ENCODE measurements at places on chromosomes 5 and 9.
A peak's percentile ranks its signal among the peaks of the same experiment; 100 is the strongest.

GRCh38 chr9:115411516-115411915 is 293.6 kb upstream of the TNC start:
- no peak for DNase-seq

DNA sequence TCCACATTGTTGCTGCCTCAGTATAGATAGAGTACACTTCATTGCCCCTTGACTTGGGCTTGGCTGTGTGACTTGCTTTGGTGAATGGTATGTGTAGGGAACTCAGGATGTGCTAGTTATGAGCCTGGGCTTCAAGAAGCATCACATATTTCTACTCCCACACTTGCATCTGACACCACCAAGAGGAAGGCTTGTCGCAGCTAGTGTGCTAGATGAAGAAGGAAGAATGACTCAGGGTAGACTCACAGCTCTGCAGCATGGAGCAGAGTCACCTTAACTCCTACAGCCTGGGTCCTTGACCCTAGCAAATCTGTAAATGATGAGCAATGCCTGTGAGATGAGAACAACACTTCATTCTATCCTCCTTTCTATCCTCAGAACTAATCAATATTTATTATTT is 261.8 kb downstream of the ASTN2 start:
- DNase-seq: no peak

DNA sequence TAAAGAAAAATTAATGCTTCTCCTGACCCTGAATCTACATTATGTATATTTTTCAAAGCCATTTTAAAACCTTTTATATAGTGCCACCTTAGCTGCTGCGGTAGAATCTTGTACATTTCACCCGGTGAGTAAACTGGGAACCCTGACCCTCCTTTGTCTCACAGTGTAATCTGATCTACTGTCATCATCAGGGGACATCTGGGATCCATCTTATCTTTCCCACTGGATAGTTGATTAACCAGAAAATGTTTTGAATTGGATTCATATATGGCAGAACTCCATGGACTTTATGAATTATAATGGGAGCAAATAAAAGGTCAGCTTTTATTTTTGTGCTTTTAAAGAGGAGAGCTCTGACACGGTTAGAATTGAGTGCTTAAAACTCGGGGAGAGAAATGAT is 95.0 kb downstream of the ADAMTSL1 start:
- DNase-seq: no peak

DNA sequence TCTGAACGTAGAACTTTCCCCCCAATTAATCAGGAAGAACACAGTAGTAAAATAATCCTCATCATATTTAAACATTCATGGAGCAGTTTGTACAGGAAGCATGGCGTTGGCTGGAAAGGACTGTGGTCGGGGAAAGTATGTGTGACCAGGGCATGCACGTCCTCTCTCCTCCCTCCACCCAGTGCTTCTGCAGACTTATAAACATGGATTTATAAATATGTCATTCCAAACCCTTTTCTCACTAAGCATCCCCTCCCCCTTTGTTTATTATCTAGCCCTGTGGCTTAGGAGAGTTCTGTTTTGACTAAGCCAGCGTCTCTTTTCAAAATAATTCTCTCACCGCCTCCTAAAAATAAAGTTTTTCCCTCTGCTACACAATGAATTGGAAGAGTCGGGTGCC is 70.4 kb upstream of the DAP start:
- DNase-seq: peak; percentile 89

- DNase-seq: peak; percentile 34
Measured at GRCh38 chr5:84287951-84288350, 96.7 kb downstream of the EDIL3 start.

GRCh38 chr5:160023908-160024630 is 15.1 kb downstream of the TTC1 start:
- DNase-seq: no peak

DNA sequence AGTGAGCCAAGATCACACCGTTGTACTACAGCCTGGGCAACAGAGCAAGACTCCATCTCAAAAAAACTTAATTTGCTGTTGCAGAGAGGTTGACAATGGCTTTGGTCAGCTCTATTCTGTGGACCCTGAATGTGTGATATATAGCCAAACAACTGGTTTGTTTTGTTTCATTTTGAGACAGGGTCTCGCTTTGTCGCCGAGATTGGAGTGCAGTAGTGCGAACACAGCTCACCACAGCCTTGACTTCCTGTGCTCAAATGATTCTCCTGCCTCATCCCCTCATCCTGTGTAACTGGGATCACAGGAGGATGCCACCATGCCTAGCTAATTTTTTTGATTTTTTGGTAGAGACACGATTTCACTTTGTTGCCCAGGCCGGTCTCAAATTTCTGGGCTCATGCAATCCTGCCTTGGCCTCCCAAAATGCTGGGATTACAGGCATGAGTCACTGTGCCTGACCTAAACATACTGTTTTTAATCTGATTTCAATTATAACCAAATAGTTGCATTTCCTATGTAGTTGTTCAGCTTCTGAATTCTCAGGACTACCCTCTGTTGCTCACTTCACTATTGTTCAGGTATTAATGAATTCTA is 9.8 kb downstream of the RNF183 start:
- no peak for DNase-seq

DNA sequence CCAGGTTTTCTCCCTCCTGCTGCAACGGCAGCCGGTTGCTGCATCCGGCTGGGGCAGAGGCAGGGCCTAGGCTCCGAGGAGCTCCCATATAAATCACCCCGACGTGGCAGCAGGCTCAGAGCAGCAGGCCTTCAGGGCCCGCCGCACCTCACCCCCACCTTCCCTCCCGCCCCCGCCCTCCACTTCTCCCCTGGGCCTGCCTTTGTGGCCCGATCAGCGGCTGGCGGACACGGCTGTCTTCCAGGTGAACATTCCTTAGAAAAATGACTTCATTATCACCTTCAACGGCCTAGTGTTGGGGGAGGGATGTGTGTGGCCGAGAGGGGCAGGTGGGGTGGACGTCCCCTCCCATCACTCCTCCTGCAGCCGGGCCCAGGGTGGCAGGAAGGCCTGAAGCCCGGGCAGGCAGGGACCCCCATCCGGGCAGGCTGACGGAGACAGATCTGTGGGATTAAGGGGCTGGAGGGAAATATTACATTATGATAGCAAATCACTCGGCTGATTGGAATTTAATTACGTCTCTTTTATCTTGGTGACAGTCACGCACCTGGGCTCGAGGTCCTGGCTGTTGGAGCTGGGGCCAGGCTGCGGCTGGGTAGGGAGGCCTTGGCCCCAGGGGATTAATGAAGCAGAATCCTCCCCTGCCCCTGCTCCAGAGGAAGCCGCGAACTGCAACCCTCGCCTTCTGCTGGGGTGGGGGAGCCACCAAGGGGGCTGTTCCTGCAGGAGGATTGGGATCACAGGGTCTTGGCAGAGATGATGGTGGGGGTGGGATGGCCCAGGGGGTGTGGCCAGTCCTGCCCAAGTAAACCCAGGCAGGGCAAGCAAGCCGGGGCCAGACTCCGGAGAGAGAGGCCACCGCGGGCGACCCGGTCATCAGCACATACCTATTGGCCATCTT is 38.4 kb upstream of the RXRA start:
- no peak for DNase-seq

GRCh38 chr5:27341342-27341741 is 303.0 kb upstream of the CDH9 start:
- DNase-seq: no peak

DNA sequence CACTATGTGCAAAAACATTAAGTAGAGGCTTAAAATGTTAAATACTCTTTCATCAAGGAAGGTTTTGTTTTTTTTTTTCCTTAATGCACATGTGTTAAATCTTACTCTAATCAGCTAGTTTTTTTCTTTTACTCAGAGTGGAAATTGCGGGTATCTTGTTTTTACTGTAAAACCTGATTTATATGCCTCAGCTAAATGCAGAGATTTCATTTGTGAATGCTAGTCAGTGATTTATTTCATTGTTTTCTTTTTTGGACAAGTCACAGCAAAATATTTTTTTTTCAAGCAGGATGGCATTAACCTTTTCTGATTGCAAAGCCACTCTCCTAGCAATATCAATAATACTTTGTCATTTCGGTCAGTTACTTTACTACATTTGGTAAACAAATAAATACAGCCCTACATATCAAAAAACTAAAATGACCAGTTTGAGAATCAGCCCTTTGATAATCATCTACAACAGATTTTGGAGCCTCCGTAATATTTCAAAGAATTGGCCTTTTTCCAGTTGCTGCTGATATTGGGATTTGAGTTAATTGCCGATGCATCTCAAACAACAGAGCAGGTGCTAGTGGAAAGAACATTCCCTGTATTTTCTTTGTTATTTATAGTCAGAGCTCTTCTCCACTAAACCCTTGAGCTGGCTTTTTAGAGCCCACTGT is 579.2 kb upstream of the ZNF608 start:
- no peak for DNase-seq

DNA sequence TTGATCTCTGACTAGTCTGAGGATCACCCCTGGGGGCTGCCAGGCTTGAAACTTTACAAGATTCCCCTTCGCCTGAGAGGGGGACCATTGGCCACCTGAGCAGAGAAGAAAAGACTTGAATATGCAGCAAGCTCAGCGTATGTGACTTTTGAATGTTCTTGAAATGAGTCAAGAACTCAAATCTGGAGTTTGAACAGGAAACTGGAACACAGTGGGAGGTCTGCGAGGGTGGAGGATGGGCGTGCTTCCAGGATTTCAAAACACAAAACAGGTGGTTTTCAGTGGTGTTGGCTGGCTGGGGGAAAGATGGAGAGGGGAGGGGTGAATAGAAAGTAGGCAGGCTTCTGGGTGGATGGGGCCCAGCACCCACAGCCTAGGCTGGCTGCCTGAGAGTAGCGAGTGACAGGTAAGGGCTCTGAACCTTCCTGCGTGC is 40.6 kb downstream of the TMEM174 start:
- DNase-seq: peak; percentile 58

- no peak for DNase-seq
Measured at GRCh38 chr9:84709056-84709455, 39.5 kb downstream of the NTRK2 start.

DNA sequence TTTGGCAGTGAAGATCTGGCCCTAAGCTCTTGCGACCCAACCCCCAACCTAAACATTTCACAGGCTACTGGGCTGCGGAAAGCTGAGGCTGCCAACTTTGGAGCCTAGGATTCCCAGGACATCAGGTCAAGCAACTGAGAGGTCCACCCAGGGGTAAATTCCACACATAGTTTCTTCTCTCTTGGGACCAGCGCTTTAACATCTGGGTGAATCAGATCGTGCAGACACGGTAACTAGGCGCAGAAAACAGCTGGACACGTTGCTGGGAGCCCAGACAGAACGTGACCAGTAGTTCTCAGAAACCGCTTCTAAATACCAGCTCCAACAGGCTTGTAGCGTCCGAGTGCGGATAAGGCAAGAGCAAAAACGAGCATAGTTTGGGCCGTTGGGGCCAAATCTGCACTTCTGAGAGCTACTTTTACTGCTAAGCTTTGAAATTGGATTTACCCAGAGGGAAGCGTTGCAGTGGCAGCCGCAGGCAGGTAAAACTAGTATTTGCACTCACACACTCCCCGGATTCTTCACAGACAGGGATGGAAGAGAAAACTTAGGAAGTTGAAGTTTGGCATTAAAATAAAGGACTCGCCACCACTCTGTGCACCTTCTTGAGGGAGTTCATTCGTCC is 11.8 kb downstream of the ITGA1 start:
- peak; percentile 78 for DNase-seq

GRCh38 chr5:54450542-54450941 is 5.0 kb upstream of the HSPB3 start:
- no peak for DNase-seq

DNA sequence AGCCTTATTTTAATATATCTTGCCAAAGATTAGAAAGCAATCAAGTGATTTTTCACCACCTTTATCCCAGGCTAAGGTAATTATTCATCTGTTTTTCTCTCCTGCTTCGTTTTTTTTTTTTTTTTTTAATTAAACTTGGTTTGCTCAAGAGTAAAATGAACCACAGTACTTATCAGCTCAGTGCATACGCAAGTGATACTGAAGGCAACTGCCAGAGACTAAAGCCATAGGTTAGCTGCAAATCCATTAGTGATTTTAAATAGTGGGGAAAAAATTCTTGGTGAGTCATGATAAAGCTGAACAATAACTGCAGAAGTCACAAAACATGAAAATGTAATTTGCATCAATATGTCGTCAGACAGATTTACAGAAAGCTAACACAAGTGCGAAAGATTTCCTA is 829.1 kb downstream of the PTPRD start:
- DNase-seq: no peak

GRCh38 chr5:108830705-108831276 is 83.1 kb downstream of the FER start:
- no peak for DNase-seq

DNA sequence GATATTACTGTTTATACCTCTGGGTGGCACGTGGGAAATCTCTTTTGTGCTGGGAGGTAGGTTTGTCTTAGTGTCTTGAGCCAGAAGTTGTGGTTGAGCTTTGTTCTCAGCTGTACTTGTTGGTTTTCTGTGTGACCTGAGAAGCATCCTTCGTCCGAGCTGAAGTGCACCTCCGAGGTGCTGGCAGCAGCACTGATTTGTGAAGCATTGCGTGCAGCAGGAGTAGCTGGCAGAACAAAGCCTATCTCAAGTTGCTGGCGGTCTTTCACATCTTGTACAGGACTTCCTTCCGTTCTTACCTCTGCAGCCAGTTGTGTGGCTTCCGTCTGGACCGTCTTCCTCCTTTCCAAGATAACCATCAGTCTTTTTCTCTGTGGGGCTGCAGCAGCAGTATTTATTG is 4.3 kb downstream of the PRRC2B start:
- DNase-seq: no peak

DNA sequence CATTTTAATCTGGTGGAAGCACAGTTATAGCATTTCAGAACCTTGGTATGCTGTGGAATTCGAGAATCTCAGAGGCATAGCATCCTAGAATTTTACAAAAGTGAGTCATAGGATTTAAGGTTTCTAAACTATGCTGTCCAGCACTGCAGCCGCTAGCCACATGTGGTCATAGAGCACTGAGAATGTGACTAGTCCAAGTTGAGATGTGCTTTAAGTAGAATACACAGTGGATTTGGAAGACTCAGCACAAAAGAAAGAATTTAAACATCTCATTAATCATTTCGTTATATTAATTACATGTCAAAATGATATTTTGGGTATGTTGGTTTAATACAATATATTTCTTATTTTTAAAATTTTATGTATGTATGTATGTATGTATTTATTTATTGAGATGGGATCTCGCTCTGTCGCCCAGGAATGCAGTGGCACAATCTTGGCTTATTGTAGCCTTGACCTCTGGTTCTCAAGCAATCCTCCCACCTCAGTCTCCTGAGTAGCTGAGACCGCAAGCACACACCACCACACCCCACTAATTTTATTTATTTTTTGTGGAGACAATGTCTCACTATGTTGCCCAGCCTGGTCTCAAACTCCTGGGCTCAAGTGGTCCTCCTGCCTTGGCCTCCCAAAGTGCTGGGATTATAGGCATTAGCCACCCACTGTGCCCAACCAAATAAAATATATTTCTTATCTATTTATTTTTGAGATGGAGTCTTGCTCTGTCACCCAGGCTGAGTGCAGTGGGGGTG is 20.4 kb upstream of the RPS14 start:
- peak; percentile 81 for DNase-seq

Measured in AG08395 (cell line).